Effector memory CD4-positive, alpha-beta T cell (primary cell): ENCODE measurements at places on chromosomes 5 and 9.

DNA sequence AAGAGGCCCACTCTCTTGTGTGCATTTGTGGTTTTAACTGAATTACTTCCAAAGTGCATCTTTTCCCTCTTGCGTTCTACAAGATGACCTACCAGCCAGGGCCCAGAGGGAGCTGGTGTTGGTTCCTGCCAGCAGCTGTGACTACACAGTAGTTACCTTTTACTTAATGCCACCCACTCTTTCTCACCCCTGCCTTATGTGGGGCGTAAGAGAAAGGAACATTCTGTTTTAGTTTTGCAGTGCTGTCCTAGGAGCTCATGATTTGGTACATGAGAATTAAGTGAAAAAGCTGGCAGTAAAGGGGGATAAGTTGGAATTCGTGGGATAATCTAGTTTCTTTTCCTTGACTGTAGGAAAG lies 45.4 kb downstream of the RCL1 start:
- no peak for DNase-seq

DNA sequence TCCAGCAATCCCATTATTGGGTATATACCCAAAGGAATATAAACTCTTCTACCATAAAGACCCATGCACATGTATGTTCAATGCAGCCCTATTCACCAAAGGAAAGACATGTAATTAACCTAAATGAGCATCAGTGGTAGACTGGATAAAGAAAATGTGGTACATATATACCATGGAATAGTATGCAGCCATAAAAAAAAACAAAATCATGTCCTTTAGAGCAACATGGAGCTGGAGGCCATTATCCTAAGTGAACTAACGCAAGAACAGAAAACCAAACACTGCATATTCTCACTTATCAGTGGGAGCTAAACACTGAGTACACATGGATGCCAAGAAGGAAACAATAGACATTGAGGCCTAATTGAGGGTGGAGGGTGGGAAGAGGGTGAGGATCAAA lies 27.8 kb downstream of the DTWD2 start:
- no peak for DNase-seq

DNA sequence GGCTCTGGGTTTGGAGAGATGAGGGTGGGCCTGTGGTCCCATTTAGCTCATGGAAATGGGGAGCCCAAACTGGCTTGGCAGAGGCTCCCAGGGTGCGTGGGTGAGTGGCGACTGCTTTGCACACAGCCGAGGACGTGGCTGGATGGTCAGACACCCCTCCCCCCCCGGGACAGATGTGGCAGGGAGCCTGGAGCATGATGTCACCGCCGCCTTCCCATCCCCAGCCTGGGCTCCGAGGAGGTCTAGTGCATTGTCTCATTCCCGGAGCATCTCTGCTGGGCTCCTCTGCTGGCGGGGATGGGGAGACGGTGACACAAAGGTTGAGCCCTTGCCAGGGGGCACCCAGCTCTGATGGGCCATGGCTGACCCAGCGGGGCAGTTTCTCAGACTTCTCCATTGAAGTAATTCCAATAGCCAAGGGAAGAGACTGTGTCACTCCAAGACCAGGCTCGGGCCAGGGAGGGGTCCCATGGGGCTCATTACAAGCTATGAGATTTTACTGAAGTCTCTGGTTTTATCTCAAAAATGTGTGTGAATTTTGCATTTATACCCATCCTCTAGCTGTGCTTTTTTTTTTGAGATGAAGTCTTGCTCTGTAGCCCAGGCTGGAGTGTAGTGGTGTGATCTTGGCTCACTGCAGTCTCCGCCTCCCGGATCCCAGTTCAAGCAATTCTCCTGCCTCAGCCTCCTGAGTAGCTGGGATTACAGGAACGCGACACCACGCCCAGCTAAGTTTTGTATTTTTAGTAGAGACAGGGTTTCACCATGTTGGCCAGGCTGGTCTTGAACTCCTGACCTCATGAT lies 36.1 kb downstream of the HMCN2 start:
- no peak for DNase-seq

GRCh38 chr5:108339220-108339619 lies 42.7 kb downstream of the FBXL17 start:
- DNase-seq, result no peak

- no peak for DNase-seq
Observed at GRCh38 chr9:108113596-108113995, 624.0 kb upstream of the KLF4 start.

DNA sequence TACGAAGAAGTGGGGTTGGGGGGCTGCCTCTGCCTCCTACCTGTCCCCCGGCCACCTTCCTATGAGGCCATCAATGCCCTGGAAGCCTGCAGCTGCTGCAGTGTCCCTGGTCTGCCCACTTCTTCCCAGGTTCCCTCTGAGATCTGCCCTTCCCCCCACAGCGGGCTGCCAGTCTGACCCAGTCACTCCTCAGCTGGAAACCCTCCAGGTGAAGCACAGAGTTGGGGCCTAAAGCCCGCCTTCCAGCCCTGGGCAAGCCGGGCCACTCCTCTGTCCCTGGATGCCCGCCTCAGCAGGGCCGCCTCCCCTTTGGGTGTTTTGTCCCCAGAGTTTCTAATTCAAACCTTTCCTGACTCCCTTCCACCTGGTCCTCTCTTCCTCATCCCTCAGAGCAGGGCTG lies 137.0 kb downstream of the RXRA start:
- no peak for DNase-seq

- DNase-seq, result no peak
Observed at GRCh38 chr9:137280474-137281344, 3.2 kb downstream of the TOR4A start.
